Stimulated activated CD8-positive, alpha-beta memory T cell treated with anti-CD3 and anti-CD28 coated beads, Interleukin-4, amount 100 ng/mL, for 1 hour (primary cell): ENCODE measurements at places on chromosomes 6 and 20.

GRCh38 chr6:45253453-45253852 lies 74.7 kb upstream of the RUNX2 start:
- no peak for DNase-seq

DNA sequence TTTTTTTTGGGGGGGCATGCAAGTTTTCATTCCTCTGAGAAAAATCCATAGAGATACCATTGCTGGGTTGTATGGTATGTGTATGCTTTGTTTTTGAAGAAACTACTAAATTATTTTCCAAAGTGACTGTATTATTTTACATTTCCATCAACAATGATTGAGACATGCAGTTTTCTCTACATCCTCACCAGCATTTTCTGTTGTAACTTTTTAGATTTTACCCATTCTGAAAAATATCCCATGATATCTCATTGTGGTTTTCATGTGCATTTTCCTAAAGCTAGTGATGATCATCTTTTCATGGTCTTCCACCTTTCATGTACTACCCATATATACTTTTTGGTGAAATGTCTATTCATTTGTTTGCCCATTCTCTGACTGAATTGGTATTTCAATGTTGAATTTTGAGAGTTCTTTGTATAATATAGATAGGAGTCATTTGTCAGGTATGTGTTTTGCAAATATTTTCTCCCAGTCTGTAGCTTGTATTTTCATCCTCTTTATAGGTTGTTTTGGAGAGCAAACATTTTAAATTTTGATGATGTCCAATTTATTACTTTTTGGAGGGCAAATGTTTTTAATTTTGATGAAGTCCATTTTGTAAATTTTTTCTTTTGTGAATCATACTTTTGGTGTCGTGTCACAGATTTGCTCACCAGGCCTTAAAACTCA lies 827.5 kb upstream of the CITED2 start:
- no peak for DNase-seq

- no peak for DNase-seq
Observed at GRCh38 chr20:21702553-21703470, 2.7 kb upstream of the PAX1 start.

GRCh38 chr6:145373826-145374225 lies 361.5 kb downstream of the EPM2A start:
- DNase-seq, result no peak

DNA sequence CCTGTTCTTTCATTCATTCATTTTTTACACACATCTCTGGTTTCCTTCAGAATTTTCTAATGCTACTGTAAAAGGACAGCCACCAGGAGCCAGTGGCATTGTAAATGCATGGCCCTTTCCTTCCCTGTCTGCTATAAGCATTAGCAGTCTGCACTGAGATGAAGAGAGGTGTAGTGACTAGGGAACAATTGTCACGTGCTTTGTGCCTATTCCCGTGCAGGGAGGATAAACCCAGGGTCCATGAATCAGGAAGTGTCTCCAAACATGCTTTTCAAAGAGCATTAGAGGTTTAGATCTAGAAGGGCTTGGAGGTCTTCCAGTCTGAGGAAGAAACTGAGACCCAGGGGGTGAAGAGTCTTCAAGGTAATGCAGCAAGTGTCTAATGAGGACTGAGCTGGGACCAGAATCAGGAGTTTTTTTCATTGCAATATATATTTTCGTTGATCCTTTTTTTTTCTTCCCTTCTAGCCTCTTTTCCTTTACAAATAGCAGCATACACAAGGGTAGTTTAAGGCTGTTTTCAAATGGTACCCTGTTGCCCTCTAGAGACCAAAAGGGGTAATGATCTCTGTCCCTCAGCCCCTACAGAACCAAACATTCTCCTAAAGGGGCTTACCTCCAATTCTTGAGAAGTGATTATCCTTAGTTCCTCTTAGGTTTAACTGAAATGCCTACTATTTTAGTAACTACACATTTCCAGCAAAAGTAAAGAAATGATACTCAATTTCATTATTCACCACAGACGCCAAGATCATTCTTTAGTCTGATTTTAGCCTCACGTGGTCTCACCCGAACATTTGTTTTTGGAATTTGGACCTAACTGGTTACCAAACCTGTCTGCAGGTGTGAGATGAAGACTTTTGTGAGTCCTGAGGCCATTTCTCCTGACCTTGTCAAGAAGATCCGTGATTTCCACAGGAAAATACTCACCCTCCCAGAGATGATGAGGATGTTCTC lies 6.6 kb downstream of the TRIM15 start:
- no peak for DNase-seq

GRCh38 chr6:147759536-147759935 lies 251.0 kb downstream of the SAMD5 start:
- no peak for DNase-seq

- DNase-seq, result no peak
Observed at GRCh38 chr20:23690581-23690980, 1.7 kb upstream of the CST4 start.

DNA sequence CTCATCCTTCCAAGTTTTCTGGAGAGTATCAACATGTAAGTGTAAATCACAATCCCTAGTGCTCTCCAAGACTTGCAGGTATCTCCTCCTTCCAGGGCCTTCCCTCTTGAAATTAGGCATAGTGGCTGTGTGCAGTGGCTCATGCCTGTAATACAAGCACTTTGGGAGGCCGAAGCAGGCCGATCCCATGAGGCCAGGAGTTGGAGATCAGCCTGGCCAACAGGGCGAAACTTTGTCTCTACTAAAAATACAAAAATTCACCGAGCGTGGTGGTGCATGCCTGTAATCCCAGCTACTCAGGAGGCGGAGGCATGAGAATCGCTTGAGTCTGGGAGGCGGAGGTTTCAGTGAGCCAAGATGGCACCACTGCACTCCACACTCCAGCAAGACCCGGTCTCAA lies 9.4 kb upstream of the ANGPT4 start:
- DNase-seq, result no peak

GRCh38 chr6:131924881-131925474 lies 26.2 kb downstream of the CCN2 start:
- no peak for DNase-seq

DNA sequence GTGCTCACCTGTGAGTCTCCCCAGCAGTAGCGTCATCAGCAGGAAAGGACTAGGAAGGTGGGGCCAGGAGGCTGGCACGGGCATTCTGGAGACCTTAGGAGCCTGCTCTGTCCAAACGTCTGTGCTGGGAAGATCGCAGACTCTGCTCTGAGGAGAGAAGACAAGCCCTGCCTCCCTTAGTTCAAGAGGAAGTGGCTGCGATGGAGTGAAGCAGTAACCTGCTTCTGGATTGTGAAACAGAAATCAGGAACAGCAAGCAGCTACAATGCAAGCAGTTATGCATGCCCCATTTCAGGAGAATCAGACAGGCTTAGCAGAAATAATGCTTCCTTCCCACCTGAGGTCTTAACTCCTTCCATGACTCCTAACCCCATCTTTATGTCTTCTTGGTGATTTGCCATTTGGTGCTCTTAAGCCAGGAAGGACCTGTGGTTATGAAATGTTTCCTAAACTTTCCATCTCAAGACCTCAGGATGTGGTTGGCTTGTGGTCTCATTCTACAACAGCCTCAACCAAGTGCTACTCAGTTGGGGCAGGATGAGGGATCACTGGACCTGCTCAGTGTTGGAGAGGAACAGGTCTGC lies at the start of gene SIRPB1:
Gene SIRPB1, minus strand, starts transcription at position 149 of the 584 bp plus-strand sequence. Its CDS starts 65 bp downstream, at position 84.
- no peak for DNase-seq

- DNase-seq, result no peak
Observed at GRCh38 chr20:843912-844311, 10.4 kb downstream of the FAM110A start.

GRCh38 chr6:92114091-92114675 lies 1305.2 kb downstream of the EPHA7 start:
- DNase-seq, result no peak

GRCh38 chr6:152008779-152009178 lies 201.3 kb downstream of the ESR1 start:
- DNase-seq, result no peak

- no peak for DNase-seq
Observed at GRCh38 chr20:63694584-63695423, 1.6 kb upstream of the TNFRSF6B start.

DNA sequence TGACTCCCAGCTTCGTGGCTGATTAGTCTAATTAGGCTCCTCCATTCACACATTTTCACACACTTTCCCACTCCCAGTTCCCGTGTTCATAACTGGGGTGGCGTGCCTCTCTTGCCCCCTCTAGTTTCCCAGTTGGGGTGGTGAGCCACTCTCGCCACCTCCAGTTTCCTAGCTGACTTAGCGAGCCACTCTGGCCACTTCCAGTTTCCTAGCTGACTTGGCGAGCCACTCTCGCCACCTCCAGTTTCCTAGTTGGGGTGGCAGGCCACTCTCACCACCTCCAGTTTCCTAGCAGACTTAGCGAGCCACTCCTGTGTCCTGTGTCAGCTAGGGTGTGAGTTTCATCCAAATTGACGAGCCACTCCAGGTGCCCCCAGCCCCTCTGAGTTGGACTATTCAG lies 7.4 kb upstream of the GMPR start:
- DNase-seq, result no peak
